ENCODE measurements at places on chromosomes 4 and X.

DNA sequence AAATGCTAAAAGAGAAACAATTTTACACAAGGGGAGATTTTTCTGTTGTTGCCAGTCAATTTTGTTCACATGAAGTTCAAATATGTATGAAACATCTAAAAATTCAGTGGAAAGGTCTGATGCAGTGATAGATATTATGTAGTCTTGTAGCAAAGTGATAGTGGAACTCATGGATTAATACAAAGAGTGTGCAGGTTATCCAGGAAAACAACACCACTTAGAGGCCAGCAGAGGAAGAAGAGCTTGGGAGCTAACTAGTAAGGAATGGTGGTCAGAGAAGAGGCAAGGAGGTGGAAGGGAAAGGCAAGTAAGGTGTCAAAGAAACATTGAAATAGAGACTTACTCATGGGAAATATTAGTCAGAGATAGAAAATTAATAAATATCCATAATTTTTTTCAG lies 395.6 kb downstream of the MAPK10 start:
- DNase-seq, result no peak

DNA sequence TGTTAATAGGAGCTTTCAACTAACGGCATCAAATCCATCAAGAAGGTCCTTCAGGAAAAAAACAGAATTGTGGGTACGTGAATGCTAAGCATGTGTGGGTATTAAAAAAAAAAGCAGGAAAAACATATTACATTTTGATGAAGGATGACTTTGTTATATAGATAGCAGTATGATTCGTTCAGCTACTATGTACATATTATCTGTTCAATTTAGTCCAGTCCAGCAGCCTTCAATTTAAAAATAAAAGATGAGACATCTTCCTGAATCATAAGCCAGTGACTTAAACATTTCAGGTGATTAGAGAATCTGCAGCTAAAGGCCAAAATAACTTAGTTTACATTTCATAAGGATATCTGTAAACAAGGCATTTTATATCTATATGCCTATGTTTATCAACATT lies 63.4 kb downstream of the LCORL start:
- no peak for DNase-seq

DNA sequence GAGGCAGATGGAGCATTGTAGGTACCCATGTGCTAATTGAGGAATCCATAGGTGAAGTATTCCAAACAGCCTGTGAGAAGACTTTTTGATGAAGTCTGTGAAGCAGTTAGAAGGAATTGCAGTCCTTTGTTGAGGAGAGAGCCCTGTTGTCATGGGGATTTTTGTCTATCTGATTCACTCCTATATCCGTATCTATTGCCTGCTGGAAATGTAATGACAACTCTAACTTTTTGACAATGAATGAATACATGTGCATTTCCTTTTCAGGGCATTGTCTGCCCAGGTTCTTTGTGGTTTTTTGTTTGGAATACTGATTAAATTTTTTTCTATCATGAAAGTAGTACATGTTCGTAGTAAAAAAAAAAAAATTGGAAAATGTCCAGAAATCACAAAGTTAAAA lies 31.1 kb downstream of the STK32B start:
- DNase-seq, result no peak

- no peak for DNase-seq
Observed at GRCh38 chr4:113170805-113171468, 121.5 kb downstream of the ANK2 start.

GRCh38 chrX:154776753-154777152 lies 14.1 kb downstream of the DKC1 start:
- no peak for DNase-seq

- DNase-seq, result no peak
Observed at GRCh38 chr4:54647070-54647469, 10.7 kb upstream of the KIT start.

DNA sequence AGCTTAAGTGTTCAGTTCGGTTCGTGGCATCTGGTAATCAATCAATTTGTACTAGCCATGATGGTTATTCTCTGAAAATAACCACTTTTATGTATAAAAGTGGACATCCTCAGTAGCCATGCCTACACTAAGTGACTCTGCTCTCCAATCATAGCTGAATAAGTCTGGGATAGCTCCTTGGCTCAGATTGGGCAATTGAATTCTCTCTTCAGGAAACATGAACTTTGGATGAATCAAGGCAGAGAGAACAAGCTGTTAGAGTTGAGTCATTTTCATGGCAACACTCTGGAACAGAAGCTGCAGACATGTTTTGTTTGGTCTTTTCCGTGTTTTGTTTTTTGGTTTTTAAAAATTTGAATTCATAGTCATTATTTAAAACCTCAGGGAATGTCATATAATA lies 66.8 kb upstream of the TMEM164 start:
- DNase-seq, result no peak

DNA sequence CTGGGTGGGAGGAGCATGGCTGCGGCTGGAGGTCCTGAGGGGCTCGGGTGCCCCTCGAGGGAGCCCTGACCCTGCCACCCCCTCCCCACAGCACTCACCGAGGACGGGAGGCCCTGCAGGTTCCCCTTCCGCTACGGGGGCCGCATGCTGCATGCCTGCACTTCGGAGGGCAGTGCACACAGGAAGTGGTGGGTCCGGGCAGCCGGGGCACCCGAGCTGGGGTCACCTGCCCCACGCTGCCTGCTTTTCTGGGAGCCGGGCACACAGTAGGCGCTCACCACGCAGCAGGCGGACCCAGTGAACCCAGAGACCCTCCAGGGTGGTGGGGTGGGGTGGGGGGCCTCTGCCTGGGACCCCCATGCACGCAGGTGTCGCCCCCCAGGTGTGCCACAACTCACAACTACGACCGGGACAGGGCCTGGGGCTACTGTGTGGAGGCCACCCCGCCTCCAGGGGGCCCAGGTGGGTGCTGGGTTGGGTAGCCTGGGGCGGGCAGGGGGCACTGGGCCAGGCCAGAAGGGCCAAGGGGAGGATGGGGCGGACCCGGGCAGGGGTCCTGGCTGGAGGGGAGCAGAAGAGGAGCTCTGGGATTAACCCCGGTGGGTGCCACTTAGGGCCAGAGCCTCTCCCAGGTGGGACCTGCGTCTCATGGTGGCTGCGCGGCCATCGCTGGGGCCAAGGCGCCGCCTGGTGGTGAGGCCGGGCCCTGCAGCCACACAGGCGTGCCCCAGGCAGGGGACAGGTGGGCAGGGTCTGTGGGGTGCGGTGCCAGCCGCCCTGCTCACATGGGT lies 1.4 kb downstream of the HGFAC start:
- DNase-seq, result no peak

- DNase-seq, result no peak
Observed at GRCh38 chrX:15723887-15724517, 14.1 kb upstream of the CA5B start.

DNA sequence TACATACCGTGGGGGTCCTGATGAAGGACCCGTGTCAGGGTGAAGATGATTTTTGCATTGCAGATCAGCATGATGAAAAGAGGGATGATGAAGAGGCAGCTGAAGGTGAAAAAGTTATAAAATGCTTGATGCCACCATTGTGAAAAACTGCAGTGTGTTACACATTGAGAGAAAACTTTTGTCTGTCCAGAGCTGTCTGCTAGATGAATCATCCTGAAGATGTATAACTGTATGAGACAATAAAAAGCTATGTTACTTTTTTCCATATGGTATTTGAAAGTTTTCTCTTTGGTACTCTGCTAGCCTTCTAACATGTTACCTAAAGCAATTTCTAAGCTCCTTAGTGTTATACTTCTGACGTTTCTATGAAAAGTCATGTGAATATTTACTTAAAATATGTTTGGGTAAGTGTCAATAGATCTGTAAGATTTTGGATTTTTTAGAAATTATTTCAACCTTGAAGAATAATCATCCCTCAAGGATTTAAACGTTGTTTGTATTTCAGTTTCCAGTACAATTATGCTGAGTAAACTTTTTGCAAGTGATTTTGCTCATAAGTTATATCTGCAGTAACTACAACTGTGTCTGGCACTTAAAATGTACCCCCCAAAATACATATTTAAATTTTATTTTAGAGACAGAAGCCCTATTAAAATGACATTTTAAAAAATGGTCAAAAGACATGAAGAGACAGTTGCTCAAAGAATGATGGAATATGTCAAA lies 9.5 kb downstream of the GNRHR start:
- DNase-seq, result no peak

DNA sequence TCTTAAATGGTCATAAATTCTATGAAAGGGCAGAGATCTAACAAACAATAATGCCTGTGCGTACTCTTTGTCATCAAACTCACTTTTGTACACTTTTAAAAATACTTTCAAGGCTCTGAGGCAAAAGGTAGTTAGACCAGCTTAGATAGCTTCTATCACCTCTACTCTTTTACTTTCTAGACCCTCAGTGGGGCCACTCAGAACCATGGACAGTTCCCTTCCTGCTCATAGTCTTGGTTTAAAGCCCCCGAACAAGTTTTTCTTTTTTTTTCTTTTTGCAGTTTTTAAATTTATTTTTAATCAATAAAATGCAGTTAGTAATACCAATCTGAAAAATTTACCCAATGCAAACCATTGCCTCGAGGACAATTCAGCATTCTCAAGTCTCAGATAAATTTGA lies 460.5 kb upstream of the CNKSR2 start:
- no peak for DNase-seq

GRCh38 chr4:110196206-110196870 lies 2.1 kb downstream of the ELOVL6 start:
- DNase-seq, result no peak

DNA sequence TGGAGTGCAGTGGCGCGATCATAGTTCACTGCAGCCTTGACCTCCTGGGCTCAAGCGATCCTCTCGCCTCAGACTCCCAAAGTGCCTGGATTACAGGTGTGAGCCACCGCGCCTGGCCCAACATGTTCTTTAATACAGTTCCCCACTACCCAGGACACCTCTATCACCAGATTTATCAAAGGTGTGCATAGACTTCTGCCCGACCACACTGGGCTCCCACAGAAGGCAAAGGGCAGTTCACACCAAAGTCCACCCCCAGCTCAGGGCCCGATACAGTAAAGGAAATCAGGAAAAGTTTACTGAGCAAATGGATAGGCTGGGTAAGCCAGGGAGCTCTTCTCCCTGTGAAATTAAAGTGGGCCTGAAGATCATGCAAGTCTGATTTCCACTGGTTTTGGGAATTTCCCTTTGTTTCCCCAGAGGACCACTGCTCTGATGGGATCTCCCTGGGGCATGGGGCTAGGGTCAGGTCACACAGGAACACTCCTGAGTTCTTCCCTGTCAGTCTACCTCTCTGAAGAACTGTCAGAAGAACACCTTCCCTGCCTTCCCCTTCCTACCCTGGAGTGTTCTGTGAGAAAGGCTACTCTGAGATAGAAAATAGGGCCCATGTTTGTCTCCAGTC lies 17.7 kb upstream of the PIM2 start:
- DNase-seq, result no peak

DNA sequence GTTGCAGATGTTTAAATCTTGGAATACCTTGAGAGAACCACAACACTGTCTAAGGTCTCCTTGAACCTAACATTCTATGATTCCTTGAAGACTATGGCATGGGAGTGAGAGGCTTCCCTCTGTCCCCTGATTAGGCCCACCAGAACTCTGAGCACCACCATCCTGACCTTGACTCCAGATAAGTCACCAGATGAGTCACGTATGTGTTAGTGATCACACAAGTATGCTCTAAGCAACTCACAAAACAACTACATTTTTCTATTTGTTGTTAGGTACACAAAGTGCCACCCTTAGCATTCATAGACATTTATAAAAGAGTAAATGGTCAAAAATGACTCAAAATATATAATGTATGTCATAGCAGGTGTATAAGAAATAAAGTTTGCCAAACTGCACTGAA lies 252.9 kb upstream of the CXXC4 start:
- no peak for DNase-seq

DNA sequence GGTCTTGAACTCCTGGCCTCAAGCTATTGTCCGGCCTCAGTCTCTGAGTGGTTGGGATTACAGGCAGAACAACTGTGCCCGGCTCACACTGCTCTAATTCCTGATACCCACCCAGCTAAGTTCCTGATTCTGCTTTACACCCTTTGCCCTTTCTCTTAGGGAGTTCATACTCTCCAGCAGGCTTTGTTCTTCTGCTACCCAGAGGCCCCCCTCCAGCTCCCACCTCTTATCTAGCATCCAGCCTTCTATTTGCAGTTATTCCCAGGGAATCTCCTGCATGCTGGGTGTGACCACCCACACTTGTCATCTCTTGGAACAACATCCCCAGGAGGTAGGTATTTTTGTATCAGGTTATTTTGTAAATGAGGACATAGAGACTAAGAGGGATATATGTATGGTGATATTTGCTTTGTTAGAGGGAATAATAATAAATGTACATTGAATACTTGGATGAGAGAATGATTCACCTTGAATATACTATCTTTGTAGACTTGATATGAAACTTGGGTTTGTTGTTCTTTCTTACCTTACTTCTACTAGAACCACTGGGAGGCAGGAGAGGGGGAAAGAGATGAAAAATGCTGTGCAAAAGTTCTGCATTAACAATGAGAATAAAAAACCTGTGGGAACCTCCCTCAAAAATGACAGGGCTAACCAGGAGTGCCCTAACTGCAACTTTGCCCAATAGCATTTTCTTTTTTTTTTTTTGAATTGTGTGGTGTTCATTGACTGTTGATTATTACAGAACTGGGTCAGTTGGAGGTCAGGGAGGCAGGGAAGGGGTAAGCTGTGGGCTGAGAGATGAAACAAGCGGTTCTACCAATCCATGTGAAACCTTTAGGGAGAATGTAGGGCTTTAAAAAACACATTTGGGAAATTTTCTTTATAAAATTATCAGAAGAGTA lies 157.4 kb downstream of the SPRY1 start:
- no peak for DNase-seq

DNA sequence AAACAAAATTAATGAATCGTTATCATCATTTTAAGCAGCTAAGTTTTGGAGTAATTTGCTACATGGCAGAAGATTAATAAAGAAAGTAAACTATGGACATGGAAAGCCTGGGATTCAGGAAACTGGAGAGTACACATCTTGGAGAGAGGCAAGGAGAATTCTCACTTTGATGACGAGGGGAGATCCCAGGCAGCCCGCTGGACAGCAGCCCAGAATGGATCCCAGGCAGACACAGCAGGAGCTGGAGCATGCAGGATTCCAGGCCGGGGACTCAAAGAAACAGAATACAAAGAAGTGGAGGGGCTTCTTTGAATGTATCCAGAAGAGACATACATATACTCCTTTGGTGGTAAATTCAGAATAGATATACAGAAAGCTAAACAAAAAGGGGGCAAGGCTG lies 118.0 kb upstream of the ATP6AP2 start:
- DNase-seq, result no peak

DNA sequence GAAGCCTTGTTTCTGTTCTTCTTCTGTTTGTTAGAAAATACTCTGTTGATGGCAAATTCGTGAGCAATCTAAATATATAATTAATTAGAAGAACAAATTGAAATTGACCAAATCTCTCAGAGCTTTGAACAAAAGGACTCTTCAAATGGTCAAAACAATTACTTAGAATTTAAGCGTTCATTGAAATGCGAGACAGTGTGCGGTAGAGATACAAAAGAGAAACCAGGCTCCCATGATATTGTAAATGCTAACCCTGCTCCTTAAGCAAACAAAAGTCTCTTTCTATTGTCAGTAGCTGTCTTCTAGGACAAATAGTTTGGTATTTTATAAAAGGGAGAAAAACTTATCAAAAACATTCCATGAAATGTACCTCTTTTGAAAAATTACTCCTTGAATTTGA lies 453.4 kb upstream of the MAGEB2 start:
- no peak for DNase-seq

GRCh38 chr4:24404281-24404680 lies 180.1 kb downstream of the DHX15 start:
- no peak for DNase-seq

All from DMS 273 treated with DMSO at 0.1 percent for 48 hours (cell line).